GM23338 (cell line): ENCODE measurements at places on chromosomes 5 and 9. TPM values are rescaled to one million over a fixed set of nuclear protein-coding genes. Genes with fewer than 3 reads are reported as not detected.

DNA sequence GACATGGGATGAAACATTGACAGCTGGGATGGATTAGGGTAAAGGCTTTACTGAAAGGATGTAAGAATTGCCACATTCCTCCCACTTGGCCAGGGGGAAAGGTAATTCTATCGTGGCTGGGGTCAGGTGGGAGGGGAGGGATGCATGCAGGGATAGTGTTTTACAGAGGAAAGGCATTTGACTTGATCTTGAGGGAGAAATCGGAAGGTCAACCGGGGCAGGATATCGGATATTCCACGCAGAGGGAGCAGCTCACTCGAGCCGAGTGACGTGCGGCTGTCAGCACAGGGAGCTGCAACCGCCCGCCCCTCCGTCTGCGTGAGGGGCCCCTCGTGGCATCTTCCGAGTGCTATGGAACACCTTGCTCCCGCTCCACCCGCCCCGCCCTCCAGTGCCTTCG is 63.4 kb upstream of the ADAMTS2 start:
- no peak for DNase-seq

CYLC2 gene
- total RNA-seq = not detected in 2 replicates

DNA sequence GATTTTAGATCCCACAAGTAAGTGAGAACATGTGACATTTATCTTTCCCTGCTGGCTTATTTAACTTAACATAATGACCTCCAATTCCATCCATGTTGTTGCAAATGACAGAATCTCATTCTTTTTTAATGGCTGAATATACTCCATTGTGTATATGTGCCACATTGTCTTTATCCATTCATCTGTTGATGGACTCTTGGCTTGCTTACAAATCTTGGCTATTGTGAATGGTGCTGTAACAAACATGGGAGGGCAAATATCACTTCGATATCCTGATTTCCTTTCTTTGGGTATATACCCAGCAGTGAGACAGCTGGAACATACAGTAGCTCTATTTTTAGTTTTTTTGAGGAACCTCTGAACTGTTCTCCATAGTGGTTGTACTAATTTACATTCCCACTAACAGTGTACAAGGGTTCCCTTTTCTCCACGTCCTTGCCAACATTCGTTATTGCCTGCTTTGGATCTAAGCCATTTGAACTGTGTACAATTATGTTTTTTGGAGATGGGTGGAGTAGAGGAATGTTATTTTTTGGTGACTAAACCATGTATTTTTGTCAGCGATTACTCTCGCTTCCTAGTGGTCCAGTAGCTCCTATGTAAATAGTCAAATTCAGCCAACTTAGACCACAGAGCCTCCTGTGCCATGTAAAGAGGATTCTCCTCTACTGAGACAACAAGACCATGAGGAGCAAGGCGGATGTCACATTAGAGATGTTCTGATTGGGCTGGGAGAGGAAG is 60.6 kb downstream of the TNFSF15 start:
- no peak for DNase-seq

GRCh38 chr5:35161652-35162273 is 68.5 kb downstream of the PRLR start:
- no peak for DNase-seq

DNA sequence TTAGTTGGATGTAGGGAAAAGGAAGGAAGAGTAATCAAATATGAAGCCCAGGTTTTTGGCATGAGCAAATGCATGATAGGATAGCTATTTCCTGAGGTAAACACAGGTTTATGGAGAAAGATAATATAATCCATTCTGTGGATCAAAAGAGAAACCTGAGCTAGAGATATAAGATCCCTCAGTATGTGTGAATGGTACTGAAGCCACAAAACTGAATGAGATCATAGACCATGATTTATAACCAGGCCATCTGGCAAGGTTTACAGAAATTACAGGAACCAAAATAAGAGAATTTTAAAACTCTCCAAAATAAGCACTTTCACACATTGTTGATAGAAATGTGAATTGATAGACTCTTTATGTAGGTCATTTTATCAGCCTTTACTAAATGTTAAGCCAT is 28.7 kb upstream of the ECM2 start:
- no peak for DNase-seq

DIRAS2 gene
- 0.28 and 1.4 TPM in 2 replicates for total RNA-seq

DNA sequence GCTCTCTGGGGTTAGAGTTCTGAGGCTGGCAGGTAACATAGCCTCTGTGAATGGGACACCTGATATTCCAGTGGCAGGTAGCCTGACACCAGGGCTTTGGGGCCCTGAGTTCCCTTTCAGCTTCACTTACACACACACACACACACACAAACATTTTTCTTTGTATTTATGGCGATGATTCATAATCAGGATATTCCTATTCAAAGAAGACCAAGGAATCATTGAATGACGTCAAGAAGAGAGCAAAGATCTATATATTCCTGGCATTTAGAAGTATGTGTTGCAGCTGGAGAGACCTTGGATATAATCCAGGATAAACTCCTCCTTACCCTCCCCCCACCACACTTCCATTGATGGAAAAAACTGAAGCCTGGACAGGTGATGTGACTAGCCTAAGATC is 7.9 kb upstream of the ENTREP1 start:
- no peak for DNase-seq

DNA sequence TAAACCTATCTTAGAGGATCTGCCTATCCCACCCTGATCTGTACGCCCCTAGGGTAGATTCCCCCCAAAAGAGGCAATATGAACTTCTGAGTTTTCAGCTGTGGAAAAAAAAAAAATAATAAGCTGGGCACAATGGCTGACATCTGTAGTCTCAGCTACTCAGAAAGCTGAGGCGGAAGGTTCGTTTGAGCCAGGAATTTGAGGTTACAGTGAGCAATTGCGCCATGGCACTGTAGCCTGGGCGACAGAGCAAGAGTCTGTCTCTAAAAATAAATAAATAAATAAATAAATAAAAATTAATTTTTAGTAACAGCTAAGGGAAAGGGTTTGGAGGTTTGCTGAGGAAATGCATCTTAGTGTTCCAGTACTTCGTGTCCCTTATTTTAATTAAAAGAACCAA is 21.1 kb upstream of the SLC28A3 start:
- no peak for DNase-seq

FAXDC2 gene
- 1.8 and 4.6 TPM in 2 replicates for total RNA-seq

DNA sequence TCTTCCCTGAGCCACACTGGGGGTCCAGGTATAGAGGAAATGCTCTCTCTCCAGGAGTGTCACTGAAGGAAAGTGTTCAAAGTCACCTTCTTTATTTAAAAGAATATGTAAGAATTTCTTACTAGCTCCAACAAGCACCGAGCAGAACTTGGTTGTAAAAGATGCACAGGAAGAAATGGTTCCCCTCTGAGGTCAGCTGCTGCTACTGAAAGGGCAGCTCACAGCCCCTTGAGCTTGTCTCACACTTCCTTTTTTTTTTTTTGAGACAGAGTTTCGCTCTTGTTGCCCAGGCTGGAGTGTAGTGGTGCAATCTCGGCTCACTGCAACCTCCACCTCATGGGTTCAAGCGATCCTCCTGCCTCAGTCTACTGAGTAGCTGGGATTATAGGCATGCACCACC is 77.2 kb downstream of the PRRT1B start:
- no peak for DNase-seq

- DNase-seq = no peak
Observed at GRCh38 chr5:149793256-149793550, 63.1 kb downstream of the PPARGC1B start.

REEP2 gene
- total RNA-seq = 23.0 and 29.8 TPM in 2 replicates

DNA sequence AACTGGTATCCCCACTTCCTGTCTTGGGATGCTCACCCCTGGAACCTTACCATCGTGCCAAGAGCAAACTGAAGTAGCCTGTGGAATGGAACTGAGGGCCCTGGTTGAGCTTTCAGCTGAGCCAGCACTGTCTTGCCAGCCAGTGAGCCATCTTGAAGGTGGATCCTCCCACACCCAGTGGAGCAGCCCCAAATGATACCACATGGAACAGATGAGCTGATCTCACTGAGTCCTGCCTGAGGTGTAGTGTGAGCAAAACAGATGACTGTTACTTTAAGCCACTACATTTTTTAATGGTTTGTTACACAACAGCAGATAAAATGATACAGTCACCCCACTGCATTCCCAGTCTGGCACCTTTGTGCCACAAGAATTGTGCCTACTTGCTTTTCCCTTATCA is 2.2 kb upstream of the PCYOX1L start:
- no peak for DNase-seq
